IMR-90 (cell line): ENCODE measurements at places on chromosomes 4 and X. TPM values are rescaled to one million over a fixed set of nuclear protein-coding genes. Genes with fewer than 3 reads are reported as not detected.
A peak's percentile ranks its signal among the peaks of the same experiment; 100 is the strongest.

GRCh38 chrX:47380268-47380667 lies 9.9 kb downstream of the ZNF157 start:
- DNase-seq: no peak

DNA sequence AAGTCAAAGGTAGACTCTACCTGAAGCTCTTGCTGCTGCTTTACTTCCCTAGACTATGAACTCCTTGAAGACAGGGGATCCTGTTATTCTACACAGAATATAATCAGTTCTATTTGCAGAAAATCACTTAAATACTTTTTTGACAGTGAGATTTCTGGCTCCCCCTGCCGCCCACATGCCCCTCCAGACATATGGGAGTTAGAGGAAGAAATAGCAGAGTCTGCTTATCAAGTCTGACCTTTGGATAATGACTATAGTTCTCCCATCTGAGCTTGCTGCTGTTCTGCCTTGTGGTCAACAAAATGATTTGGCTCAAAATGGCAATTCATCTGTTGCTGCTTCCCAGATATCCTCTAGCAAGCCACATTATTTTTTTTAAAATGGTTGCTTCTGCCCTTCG lies 101.1 kb downstream of the ENOX2 start:
- peak; percentile 17 for DNase-seq

Gene RBMXL3
- not detected in 2 replicates for total RNA-seq

DNA sequence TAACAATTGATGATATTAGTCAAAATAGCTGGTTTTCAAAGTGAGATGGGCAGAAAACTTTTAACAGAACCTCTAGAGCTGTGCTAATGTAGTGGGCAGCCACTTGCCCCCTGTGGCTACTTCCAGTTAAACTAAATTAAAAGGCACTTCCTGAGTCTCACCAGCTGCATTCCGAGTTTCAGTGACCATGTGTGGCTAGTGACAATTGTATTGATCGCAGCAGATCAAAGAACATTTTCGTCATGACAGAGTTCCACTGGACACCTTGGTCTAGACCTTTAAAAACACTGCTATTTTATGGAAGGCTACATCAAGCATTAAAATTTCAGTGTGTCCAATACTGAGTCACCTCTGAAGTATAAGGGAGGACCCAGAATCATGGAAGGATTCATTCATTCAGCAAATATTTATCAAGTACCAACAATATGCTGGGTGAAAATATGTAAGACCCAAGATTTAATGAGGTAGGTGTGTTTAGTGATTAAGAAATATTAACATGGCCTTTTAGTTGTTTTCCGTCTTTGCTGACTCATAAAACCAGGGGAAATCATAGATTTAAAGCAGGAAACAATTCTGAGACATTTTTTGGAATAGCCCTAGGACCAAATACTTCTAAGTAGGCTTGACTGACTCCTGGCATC lies 5.1 kb upstream of the FAT1 start:
- DNase-seq: no peak

GRCh38 chr4:5391492-5391891 lies 316.9 kb downstream of the EVC2 start:
- DNase-seq: no peak

- no peak for DNase-seq
Observed at GRCh38 chrX:151921292-151921691, 8.6 kb downstream of the MAGEA4 start.

Gene NPNT
- not detected in 2 replicates for total RNA-seq

- no peak for DNase-seq
Observed at GRCh38 chr4:24872720-24873119, 40.1 kb downstream of the CCDC149 start.

Gene P2RY8
- total RNA-seq: not detected in 2 replicates

- DNase-seq: no peak
Observed at GRCh38 chr4:39526765-39527295, 409 bp downstream of the UGDH start.

DNA sequence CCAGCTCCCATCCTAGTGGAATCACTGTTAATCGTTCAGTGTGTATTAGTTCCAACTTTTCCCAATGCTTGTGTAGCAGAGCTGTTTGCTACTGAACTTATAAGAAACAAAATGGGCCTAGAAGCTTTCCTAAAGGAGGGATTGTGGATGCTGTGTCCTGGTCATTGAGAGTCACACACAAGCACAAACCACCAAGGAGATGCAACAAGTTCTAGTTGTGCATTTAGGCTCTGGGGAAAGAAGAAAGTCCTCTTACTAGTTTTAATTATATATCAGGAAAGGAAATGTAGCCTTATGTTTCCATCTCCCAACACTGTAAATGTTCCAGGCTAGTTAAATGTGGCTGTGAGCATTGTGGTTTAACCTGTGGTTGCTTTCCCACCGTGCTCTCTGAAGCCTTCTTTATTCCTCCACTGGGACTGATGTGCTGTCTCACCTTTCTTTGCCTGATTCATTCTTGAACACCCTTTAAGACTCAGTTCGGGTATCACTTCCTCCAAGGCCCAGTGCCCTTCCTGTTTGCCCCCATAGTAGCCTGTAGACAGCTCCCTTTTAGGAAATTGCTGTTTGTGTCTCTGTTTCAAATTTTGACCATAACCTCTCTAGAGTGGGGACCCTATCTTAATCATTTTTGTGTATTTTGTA lies 34.3 kb downstream of the ATP10D start:
- DNase-seq: no peak

DNA sequence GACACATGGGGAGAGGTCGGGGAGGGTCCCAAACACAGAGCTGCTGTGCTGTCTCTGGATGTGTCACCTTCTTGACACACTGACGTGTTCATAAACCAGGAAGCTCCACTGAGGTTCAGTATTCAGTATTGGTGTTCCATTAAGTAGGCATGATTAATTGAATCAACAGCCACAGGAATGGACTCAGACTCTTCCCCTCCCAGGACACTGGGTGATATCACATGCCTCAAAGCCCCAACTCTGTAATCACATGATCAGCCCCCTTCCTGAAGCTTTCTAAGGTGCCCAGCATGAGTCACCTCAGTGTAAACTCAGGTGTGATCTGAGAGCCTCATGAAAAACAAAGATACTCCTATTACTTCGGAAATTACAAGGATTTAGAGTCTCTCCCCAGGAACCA lies 21.1 kb upstream of the HNRNPD start:
- DNase-seq: no peak

DNA sequence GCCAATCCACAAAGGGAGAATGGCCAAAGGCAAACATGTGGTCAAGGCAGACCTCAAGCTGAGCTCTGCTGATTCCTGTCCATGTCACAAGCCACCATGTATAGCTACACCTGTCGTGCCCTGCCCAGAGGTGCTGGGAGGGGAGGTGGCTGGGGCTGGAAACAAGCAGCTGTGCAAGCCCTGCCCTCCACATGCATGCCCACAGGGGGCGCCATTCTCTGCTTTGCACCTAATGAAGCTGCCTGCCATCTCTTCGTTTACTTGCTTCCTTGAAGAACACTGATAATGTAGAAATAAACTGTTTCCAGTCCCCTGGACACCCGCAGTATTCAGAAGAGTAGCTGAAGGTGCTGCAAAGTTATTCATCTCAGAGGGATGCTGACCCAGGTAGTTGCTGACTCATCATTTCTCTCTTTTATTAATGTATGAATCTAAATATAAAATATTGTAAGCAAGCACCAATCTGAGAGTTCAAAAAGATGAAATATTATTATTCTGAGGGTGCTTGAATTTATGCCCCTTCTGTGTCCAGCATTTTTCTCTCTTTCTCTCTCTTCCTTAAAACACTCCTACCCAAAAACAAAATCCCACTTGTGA lies 278.6 kb downstream of the ADGRA3 start:
- peak; percentile 13 for DNase-seq

GRCh38 chrX:148229801-148230303 lies 248.7 kb downstream of the FMR1NB start:
- DNase-seq: no peak

DNA sequence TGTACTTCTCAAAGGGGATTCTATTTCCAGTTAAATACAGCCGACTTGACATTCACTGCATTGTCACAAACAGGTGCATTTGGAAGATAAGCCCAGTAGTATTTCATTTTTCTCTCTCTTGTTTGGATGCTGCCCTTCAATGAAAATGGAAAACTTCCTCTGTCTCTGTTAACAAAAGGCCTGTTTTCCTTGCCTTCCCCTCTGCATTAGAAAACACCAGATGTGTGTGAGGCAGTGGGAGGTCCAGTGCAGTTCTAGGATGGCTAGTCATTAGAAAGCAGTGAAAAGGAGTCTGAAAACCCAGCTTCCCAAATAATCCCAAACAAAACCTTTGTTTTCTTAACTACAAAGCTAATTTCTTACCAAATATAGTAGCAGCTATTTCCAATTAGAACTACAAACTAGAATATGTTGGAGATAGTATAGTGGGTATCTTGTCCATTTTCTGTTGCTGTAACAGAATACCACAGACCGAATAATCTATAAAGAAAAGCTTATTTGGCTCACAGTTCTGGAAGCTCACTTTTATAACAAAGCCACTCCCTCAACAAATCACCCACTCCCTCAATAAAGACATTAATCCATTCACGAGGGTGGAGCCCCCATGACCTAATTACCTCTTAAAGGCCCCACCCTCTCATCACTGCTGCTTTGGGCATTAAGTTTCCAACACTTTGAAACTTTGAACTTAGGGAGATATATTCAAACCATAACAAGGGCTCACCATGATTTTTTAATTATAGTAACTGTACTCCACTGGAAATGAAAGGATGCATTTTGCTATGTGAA lies 452.1 kb upstream of the RPS6KA3 start:
- DNase-seq: no peak

GRCh38 chrX:84189125-84189524 lies 1.1 kb upstream of the RPS6KA6 start:
- DNase-seq: no peak

DNA sequence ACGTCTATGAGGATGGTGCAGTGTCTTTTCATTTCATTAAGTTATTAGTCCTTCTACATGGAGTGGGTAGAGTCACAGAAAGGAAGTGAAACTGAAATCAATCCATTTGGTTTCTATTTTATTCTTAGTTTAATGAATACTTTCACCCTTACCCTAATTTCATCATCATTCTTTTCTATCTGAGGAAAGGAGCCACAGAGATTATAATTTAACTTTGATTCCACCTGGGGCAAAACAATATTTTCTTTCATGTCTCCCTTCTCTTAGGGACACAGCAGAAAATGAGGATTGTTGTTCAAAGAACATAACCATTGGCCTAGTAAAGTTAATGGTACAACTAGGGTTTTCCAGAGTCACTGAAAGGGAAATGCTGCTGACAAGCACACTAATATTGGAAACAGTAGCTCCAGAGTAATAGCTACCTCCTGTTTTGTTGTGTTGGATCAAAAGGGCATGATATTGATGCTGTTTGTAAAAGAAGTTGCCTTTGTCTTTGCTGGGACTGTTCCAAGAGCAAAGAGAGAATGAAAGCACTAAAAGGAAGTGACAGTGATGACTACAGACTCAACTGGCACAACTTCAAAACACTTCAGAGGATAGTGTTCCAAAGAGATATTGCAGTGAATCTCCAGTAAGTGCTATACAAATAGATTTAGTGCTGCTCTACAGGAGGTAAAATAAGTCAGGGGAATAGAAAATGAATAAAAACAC lies 247.1 kb upstream of the PITX2 start:
- DNase-seq: peak; percentile 25

DNA sequence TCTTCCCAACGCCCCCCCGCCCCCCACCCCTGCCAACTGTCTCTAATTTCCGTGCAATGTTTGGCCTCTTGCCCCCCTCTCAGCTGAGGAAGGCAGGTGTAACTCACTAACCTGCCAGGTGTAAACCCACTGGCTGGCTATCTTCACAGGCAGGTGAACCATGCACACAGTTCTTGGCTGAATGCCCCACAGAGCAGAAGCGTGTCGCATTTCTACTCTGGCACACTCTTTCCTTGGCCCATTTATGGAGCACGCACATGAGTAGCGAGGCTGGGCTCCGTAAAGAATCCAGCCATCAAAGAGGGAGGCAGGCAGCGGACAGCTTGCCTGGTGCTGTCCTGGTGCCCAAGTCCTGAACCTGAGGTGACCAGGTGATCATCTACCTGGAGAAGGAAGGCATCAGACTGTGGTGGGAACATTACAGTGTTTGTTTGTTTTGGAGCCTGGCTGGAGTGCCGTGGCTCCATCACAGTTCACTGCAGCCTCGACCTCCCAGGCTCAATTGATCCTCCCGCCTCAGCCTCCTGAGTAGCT lies 39.2 kb upstream of the CRMP1 start:
- no peak for DNase-seq

Gene FREM3
- not detected in 2 replicates for total RNA-seq
